Memory B cell (primary cell): ENCODE measurements at places on chromosomes 2 and 18.
A peak's percentile ranks its signal among the peaks of the same experiment; 100 is the strongest.

- no peaks in the 10 kb centered on the region for H3K27me3 ChIP-seq
- no peaks in the 10 kb centered on the region for H3K4me1 ChIP-seq
Observed at GRCh38 chr18:2729757-2730156, 74.2 kb downstream of the SMCHD1 start.

- no peak for DNase-seq
- H3K36me3 ChIP-seq = no peaks in the 10 kb centered on the region
- H3K4me3 ChIP-seq = no peak overlapping the region
Observed at GRCh38 chr2:69734035-69734611, 7.8 kb upstream of the ANXA4 start.

DNA sequence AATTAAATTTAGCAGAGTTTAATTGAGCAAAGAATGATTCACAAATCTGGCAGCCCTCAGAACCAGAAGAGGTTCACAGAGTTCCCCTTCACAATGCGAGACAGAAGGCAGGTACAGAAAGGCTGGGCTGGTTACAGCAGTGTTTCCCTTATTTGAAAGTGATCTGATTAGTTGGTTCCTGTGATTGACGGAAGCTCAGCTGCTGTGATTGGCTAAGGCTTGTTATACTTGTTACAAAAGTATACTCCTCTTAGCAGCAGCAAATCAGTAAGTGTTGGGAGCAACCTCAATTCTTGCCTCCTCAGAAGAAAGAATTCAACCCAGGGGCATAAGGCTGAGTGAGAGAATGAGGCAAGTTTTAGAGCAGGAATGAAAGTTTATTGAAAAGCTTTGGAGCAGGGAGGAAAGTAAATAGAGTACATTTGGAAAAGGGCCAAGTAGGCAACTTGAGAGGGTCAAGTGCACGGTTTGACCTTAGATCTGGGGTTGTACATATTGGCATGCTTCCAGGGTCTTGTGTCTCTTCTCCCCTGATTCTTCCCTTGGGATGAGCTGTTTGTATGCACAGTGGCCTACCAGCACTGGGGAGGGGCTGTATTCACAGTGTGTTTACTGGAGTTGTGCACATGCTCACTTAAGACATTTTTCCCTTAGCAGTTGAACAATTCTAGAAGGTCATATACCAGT, 431.8 kb upstream of the RAB12 start:
- H3K27me3 ChIP-seq = no peaks in the 10 kb centered on the region
- DNase-seq = no peak
- H3K36me3 ChIP-seq = no peaks in the 10 kb centered on the region
- no peaks in the 10 kb centered on the region for H3K4me1 ChIP-seq
- no peak overlapping the region for H3K4me3 ChIP-seq

GRCh38 chr2:65722028-65722778, 289.8 kb upstream of the SPRED2 start:
- H3K4me1 ChIP-seq = no peaks in the 10 kb centered on the region
- H3K4me3 ChIP-seq = no peak overlapping the region
- no peak for DNase-seq
- peaks cover 3% of the 10 kb centered on the region for H3K27me3 ChIP-seq
- no peak overlapping the region for H3K27ac ChIP-seq

DNA sequence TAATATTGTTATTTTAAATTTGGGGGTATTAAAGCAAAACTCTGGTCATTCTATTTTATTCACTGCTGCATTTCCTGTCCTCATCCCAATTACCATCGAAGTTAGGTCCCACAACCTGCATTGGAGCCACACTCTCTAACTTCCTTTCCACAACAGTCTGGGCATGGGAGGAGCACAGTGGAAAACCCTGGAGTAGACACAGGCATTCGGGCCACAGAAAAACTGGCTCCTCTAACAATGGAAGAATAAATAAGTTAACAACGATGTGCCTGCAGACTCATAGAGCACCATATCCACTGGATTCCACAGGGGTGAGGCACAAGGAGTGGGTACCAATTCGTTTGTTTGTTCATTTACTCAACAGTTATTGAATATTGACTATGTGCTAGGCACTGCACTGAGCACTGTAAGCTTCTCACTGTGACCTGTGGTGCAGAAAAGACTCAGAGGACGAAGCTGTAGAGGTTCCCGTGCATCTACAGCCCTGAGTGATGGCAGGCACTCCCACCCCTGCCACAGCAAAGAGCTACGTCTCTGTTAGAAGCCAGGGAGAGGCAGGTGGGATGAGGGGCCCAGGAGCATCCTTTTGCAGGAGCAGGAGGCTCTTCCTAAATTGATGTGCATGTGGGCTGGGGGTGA, 154.2 kb upstream of the PGAP1 start:
- H3K27me3 ChIP-seq = no peaks in the 10 kb centered on the region
- DNase-seq = no peak
- H3K36me3 ChIP-seq = peaks cover 58% of the 10 kb centered on the region
- peak overlapping the region; percentile 89 for H3K27ac ChIP-seq

DNA sequence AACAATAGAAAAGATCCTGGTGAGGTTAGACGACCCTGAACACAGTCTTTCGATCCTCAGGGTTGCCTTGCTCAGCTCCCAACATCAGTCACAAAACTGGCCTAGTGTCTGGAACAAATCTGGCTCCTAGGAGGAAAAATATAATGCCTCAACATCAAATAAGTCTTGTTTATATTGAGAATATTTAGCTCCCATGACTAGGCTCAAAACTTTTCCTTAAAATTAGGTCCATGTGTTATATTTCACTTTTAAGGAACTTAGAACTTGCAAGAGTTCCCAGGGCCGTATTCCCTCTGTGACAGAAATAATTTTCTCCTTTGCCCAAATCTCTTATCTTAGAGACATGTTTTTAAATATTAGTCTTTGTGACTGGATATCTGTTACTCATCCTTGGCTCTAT, 819.7 kb upstream of the ZEB2 start:
- DNase-seq = no peak
- H3K4me3 ChIP-seq = no peak overlapping the region
- peaks cover 2% of the 10 kb centered on the region for H3K36me3 ChIP-seq
- peaks cover 4% of the 10 kb centered on the region for H3K4me1 ChIP-seq
- H3K27me3 ChIP-seq = no peaks in the 10 kb centered on the region
- no peak overlapping the region for H3K27ac ChIP-seq

DNA sequence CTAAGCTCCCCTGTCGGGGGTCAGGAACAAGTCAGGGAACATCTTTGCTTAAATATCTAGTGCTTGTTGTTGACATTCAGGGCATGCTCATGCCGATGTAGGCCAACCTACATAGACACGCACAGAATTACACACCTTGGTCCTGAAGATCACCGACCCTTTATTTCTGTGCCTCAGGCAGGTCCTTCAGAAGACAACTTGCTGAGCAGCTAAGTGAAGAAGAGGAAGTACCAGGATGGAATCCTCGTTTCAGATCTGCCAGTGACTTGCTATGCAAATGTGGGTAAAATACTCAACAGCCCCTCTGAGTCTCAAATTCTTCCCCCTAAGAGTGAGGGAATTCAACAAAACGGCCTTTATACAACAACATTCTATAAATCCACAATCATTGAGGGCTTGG, 494.7 kb downstream of the BCL11A start:
- no peaks in the 10 kb centered on the region for H3K36me3 ChIP-seq
- peaks cover 14% of the 10 kb centered on the region for H3K4me1 ChIP-seq
- no peak overlapping the region for H3K27ac ChIP-seq
- no peaks in the 10 kb centered on the region for H3K27me3 ChIP-seq
- DNase-seq = peak; percentile 33

DNA sequence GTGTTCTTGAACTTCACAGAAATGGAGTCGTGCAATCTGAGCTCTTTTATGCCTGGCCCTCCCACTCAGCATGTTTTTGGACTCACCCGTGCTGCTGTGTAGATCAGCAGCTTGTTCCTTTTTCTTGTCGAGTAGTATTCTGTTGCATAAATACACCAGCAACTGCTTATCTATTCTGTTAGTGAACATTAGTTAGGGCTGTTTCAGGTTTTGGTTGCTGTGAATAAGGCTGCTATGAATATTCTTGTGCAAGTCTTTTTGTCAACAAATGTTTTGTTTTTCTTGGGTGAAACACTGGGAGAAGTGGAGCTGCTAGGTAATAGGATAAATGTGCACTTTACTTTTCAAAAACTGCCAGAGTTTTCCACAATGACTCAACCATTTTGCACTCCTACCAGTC, 15.3 kb upstream of the CIDEA start:
- H3K36me3 ChIP-seq = no peaks in the 10 kb centered on the region
- H3K27me3 ChIP-seq = peaks cover 13% of the 10 kb centered on the region
- H3K4me1 ChIP-seq = no peaks in the 10 kb centered on the region
- no peak overlapping the region for H3K4me3 ChIP-seq
- H3K27ac ChIP-seq = no peak overlapping the region

- DNase-seq = no peak
- H3K27ac ChIP-seq = no peak overlapping the region
- H3K4me3 ChIP-seq = no peak overlapping the region
- H3K4me1 ChIP-seq = no peaks in the 10 kb centered on the region
- no peaks in the 10 kb centered on the region for H3K36me3 ChIP-seq
Observed at GRCh38 chr2:46438794-46439193, 40.6 kb upstream of the TMEM247 start.

GRCh38 chr18:30623401-30624065, 419.0 kb downstream of the DSC3 start:
- no peaks in the 10 kb centered on the region for H3K4me1 ChIP-seq
- no peaks in the 10 kb centered on the region for H3K36me3 ChIP-seq
- no peak overlapping the region for H3K27ac ChIP-seq
- no peak overlapping the region for H3K4me3 ChIP-seq

DNA sequence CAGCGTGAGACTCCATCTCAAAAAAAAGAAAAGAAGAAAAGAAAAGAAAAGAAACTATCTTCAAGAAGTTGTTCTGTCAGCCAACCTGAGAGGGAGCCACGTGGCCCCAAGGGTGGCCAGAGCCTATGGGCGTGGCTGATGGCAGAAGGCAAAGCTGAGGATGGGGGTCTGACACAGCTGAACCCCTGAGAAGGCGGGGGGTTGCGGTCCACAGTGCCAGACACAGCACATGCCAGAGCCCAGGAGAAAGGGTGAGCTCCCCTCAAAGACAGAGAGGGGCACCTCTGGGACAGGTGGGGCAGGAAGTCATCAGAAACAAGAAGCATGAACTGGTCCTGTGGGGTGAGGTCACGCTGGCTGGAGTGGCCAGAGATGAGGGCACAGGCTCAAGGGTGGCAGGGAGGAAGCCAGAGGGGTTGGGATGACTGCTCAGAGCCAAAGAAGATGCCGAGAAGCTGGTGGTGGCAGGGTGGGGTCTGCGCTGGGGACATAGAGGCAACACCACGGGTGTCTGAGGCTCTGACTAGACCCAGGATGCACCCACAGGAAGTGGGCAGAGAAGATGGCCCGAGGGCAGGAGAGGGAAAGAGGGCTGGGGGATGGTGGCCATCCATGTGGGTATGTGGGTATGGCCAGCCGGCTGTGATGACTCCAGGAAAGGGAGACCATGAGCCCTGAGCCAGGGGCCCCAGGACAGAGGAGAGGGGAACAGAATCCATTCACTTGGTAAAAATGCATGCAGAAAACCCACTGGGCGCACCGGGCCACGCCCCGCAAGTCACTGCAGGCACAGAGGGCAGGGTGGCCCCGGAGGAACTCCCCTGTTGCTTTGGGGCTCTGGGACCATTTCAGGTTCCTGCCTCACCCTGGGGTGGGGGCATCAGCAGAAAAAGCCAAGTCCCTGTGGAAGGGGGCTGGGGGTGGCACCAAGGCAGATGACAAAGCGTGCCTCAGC, 8.4 kb downstream of the KIF1A start:
- no peak for DNase-seq
- peaks cover 9% of the 10 kb centered on the region for H3K27me3 ChIP-seq
- H3K4me3 ChIP-seq = no peak overlapping the region
- H3K4me1 ChIP-seq = no peaks in the 10 kb centered on the region

- H3K4me1 ChIP-seq = no peaks in the 10 kb centered on the region
- H3K36me3 ChIP-seq = no peaks in the 10 kb centered on the region
- H3K27me3 ChIP-seq = no peaks in the 10 kb centered on the region
- H3K27ac ChIP-seq = no peak overlapping the region
- DNase-seq = no peak
Observed at GRCh38 chr2:67479261-67479660, 82.1 kb downstream of the ETAA1 start.

DNA sequence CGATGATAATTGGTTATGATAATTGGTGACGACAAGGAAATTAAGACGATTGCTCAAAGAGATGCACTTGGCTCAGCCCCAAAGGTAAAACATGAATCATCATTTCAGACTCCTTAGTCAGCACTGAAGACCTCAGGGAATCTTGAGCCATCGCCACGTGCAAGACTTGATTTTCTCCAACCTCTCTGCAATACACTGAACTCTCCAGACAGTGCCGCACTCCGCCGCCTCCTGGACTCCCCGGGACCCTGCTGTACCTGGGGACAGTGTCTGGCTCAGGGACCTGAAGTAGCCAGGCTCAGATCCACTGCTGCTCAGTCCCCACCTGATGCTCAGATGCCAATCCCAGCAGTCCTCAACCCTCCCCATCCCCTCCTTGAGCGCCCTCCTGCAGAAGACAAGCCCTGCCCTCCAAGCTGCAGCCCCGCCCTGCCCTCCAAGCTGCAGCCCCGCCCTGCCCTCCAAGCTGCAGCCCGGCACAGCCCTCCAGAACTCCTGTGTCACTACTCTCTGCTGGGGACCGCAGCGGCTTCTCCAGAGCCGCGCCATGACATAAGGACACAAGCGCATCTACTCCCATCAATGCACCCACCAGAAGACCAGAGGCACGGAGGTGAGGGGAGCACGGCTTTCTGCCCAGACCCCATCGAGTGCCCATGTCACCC, 1.1 kb downstream of the TMEM18 start:
- H3K36me3 ChIP-seq = peaks cover 8% of the 10 kb centered on the region
- H3K4me1 ChIP-seq = peaks cover 39% of the 10 kb centered on the region
- H3K27ac ChIP-seq = peak overlapping the region; percentile 99
- DNase-seq = peak; percentile 34
- peak overlapping the region; percentile 81 for H3K4me3 ChIP-seq

DNA sequence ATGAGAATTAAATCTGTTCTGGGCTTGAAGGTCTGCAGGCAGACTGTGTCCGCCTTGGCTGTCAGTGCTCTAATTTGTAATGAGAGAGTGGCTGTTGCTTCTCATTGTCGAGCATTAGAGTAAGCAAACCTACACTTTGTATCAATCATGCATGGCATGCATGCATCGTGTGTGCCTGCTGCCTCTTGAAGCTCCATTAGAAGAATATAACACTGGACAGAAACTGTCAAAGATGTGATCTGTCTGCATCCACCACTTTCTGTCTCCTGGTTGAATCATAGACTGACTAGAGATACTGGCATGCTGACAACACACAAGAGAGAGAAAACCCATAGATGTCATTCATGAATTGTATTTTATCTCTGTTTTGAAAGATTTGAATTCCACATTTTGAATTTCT, 275.0 kb upstream of the NXPH2 start:
- H3K36me3 ChIP-seq = no peaks in the 10 kb centered on the region
- no peak overlapping the region for H3K27ac ChIP-seq
- H3K4me1 ChIP-seq = no peaks in the 10 kb centered on the region
- DNase-seq = no peak
- H3K27me3 ChIP-seq = no peaks in the 10 kb centered on the region

DNA sequence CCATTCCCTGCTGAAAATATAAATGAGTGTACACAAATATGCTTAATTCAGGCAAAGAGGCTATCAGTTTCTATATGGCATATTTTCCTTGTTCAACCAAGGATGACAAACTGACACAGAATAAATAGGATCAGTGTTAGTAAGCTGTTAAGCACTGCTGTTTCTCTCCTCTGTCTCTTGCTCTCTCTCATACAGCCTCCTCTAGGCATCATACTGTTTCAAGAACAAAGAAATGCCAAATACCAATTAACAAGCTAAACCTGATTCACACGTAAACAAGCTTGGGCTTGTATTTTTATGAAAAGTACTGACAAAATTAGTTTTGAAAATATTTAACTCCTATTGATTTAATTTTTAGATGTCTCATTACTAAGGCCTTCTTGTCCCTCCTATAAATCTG, 1027.2 kb upstream of the ACVR2A start:
- H3K4me1 ChIP-seq = no peaks in the 10 kb centered on the region
- H3K36me3 ChIP-seq = no peaks in the 10 kb centered on the region
- no peak overlapping the region for H3K4me3 ChIP-seq
